ENCODE measurements at places on chromosomes 16 and 17. TPM values are rescaled to one million over a fixed set of nuclear protein-coding genes. Genes with fewer than 3 reads are reported as not detected.

MT1B gene
- not detected for total RNA-seq

PERCC1 gene
- total RNA-seq: not detected

GGT6 gene
- total RNA-seq: not detected

C16orf89 gene
- not detected for total RNA-seq

ABCC3 gene
- 5.6 TPM for total RNA-seq

ASGR2 gene
- not detected for total RNA-seq

KRT9 gene
- total RNA-seq: not detected

NPTX1 gene
- 10.4 TPM for total RNA-seq

SRL gene
- total RNA-seq: not detected

DRC3 gene
- 0.37 TPM for total RNA-seq

PRAC2 gene
- total RNA-seq: not detected

KAT8 gene
- total RNA-seq: 32.1 TPM

TMEM235 gene
- not detected for total RNA-seq

RGS11 gene
- total RNA-seq: 2.4 TPM

LAT gene
- 1.5 TPM for total RNA-seq

EFNB3 gene
- total RNA-seq: 0.23 TPM

NSRP1 gene
- total RNA-seq: 13.4 TPM

MED31 gene
- total RNA-seq: 7.8 TPM

KLHL10 gene
- total RNA-seq: 0.28 TPM

P2RX1 gene
- total RNA-seq: 4.8 TPM

MYH13 gene
- total RNA-seq: under 0.01 TPM

MGAT5B gene
- total RNA-seq: 0.89 TPM

Data from smooth muscle cell of the umbilical artery (primary cell).